ENCODE measurements at places on chromosomes 2 and 18. TPM values are rescaled to one million over a fixed set of nuclear protein-coding genes. Genes with fewer than 3 reads are reported as not detected.

- no peak for DNase-seq
These were observed 159.3 kb upstream of the STK17B start for GRCh38 chr2:196330645-196331044.

GRCh38 chr18:72965616-72966015 lies 97.8 kb upstream of the NETO1 start:
- DNase-seq: no peak

DNA sequence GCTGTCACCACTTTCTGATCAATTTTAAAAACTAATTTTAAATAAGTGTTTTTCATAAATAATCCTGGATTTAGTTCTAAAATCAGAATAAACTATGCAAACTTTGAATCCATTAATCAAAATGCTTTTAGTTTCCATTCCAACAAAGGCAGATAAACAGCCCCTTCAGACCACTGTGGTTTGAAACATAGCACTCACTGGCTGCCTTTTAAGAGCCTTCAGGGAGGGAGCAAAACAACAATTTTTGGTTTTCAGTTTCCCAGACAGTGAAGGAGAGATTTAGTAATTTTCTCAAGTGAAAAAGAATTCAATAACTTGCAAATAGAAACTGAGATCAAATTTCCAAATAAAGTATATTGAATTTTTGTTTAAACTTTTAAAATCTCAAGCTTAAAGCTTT lies 46.1 kb downstream of the CDK15 start:
- DNase-seq: no peak

GRCh38 chr2:43759195-43759594 lies 14.6 kb upstream of the DYNC2LI1 start:
- DNase-seq: no peak

DNA sequence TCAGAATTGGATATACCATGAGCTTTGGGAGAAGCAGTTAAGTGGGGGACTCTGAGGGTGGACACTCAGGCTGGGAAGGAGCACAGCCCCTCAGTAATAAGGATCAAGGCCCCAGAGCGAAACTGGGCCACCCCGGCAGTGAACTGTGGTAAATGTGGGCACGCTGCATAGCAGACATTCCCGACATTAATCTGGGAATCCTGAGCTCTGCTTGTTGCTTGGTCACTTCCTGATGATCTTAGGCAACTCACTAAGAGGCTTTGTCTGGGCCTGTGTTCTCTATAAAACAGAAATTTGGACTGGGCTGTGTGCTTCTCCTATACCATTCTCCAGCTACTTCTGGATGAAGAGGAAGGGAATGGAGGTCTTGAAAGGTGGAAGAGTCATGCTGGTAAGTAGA lies 4.8 kb downstream of the TGFBRAP1 start:
- no peak for DNase-seq

DNA sequence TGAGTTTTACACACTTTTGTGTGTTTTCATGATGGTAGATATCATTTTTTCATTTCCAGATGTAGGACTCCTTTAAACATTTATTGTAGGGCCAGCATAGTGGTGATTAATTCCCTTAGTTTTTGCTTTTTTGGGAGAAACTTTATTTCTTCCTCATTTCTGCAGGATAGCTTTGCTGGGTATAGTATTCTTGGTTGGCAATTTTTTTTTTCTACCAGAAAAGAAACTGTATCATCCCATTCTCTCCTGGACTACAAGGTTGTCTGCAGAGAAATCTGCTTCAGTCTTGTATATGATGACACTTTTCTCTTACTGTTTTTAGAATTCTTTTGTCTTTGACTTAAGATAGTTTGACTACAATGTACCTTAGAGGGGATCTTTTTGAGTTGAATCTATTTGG lies 37.8 kb upstream of the RHOB start:
- DNase-seq: no peak

DNA sequence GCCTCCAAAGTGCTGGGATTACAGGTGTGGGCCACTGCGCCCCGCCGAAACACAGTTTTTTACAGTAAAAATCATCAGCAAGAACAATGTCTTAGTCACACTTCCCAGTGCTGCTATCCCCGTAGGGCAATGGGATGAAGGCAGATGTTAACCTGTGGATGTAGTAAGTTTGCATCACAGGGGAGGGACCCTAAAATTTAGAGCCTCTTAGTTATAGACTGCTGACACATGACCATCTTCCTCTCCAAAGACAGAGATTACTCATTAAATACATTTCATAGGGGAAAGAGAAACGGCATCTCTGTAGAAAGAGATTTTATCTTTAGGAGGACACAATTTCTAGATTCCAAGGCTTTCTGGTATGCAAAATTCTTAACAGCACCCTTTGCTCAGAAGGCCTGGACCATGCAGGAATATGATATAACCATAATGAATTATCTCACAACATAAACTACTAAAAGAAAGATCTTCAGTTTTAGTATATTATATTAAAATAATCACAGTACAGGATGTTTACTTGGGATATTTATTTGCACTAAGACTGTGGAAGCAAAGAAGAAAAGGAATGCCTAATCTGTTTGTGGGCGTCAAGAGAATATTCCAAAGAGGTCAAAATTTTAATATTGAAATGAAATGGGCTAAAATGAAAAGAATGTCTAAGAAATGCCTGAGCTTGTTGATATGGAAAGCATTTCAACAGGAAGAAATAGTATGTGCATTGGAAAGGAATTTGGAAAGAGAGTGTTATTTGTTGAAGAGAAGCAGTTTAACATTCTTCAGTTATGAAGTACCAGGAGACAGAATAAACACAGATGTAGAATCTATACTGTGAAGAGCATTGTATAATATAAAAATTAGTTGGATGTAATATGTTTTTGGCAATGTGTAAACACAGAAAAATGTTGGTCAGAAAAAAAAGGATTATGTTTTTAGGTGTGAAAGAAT lies 1228.3 kb upstream of the CHAC2 start:
- DNase-seq: no peak

DNA sequence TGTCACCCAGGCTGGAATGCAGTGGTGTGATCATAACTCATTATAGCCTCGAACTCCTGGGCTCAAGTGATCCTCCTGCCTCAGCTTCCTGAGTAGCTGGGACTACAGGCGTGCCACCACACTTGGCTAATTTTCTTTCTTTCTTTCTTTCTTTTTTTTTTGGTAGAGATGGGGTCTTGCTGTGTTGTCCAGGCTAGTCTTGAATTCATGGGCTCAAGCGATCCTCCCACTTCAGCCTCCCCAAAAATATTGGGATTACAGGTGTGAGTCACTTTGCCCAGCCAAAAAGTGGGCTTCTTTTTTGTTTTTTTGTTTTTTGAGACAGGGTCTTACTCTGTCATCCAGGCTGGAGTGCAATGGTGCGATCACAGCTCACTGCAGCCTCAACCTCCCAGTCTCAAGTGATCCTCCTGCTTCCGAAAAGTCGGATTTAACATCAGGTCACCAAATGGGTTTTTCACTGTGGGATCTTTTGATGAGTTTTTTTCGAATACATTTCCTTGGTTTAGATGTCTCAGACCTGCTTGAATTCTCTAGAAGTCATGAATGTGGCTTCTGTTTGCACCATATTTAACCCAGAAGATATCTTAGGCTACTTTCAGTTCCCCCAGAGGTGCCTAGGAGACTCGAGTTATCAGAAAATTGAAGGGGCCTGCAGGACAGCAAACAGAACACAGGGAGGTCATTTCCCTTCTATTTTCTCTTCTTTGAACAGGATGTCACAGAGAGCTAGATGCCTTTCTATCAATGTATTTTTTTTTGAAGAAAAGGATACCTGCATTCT lies 8.9 kb downstream of the RAB31 start:
- DNase-seq: no peak

The HJURP gene
- total RNA-seq: 8.9 TPM

The TUBA4B gene
- total RNA-seq: not detected

The SLC35F5 gene
- total RNA-seq: 85.1 TPM

The ZNF2 gene
- 3.3 TPM for total RNA-seq

The COL6A3 gene
- 28.4 TPM for total RNA-seq

The PPP4R1 gene
- total RNA-seq: 52.5 TPM

The MC4R gene
- total RNA-seq: not detected

The ATOH8 gene
- 2.5 TPM for total RNA-seq

The CPO gene
- total RNA-seq: not detected

Measured in colonic mucosa (tissue), 4 donors.